AG09319 (cell line): ENCODE measurements at places on chromosomes 4 and X.

DNA sequence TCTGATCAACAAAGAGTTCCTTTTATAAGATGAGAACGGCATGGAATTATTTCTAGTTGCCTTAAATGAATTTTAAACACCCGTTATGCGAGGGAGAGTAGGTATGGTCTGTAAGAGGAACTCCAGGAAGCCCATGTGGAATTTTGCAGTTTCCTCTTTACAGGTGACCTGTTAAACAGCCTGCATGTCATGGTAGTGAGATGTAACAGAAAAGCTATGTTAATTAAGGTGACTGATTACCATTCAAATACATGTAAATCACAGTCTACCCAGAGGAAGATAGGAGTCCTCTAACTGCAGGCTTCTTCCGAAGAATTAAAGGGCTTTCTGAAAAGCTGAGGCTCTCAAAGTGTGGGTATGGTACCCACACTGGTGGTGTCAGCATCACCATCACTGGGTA is 163.6 kb downstream of the CBR4 start:
- DNase-seq: no peak

GRCh38 chr4:9835430-9835829 is 54.0 kb downstream of the DRD5 start:
- no peak for DNase-seq

DNA sequence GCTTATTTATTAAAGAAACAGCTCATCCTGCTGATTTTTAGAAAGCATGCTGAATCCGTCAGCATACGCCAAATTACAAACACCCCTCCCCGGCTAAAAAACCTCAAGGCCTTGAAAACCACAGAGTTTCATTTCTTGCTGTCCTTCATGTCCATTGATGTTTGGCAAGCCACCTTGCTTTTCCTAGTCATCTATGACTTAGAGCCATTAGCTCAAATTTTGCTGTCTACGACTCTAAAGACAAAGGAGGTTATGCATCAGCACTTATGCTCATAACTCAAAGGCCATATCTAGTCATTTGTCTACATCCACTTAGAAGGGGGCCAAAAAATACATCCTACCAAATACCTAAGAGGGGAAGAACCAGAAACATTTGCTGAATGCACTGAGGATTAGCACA is 925.1 kb downstream of the PCDH7 start:
- DNase-seq: no peak

GRCh38 chr4:94338681-94339351 is 3.8 kb downstream of the HPGDS start:
- DNase-seq: no peak

- no peak for DNase-seq
Observed at GRCh38 chr4:51931461-51931860, 88.5 kb downstream of the DCUN1D4 start.
